Activated CD8-positive, alpha-beta T cell treated with anti-CD3 and anti-CD28 coated beads, Interleukin-2, amount 10 ng/mL, durations not matched to agents 7 days and 5 days (primary cell): ENCODE measurements at places on chromosomes 3 and 15. TPM values are rescaled to one million over a fixed set of nuclear protein-coding genes. Genes with fewer than 3 reads are reported as not detected.

GRCh38 chr3:156582532-156583183 is 27.7 kb upstream of the SSR3 start:
- H3K36me3 ChIP-seq, result no peaks in the 10 kb centered on the region
- H3K4me1 ChIP-seq, result peaks cover 9% of the 10 kb centered on the region
- H3K27me3 ChIP-seq, result peaks cover 5% of the 10 kb centered on the region
- H3K27ac ChIP-seq, result no peak overlapping the region

GRCh38 chr3:100865442-100865841 is 127.8 kb downstream of the ABI3BP start:
- H3K27me3 ChIP-seq, result peaks cover 9% of the 10 kb centered on the region
- H3K36me3 ChIP-seq, result no peaks in the 10 kb centered on the region
- H3K4me1 ChIP-seq, result no peaks in the 10 kb centered on the region
- H3K27ac ChIP-seq, result no peak overlapping the region
- no peak overlapping the region for H3K4me3 ChIP-seq

DNA sequence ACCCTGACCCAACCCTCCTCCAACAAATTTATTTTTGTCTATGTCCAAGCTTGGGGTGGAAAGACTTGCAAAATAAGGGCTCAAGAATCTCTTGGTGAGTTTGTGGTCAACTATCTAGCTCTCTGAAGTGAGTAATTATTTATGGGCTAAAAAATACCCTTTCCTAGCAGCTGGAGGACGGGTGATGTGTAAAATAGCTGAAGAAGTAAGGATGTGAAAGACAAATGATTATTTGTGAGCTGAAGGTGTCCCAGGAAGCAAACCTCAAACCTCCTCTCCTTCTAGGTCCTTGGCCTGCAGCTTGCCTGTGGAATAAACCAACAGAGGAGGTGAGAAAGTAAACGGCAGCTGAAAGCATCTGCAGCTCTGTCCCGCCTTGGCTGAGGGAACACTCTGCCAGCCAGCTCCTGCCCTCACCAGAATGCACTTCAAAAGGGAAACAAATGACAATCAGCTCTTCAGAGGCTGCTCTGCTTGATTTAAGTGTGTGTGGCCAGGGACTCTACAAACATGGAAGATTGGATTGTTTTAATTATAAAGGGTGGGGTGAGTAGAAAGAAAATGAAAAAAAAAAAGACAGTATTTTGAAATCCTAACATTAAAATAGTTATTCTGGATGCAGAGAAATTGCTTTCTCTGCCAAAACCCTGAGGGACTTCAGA is 60.3 kb downstream of the TM4SF4 start:
- DNase-seq, result no peak
- H3K27me3 ChIP-seq, result peaks cover 4% of the 10 kb centered on the region
- no peak overlapping the region for H3K27ac ChIP-seq
- no peak overlapping the region for H3K4me3 ChIP-seq
- peaks cover 7% of the 10 kb centered on the region for H3K4me1 ChIP-seq

- no peak overlapping the region for H3K4me3 ChIP-seq
- no peak overlapping the region for H3K27ac ChIP-seq
- no peaks in the 10 kb centered on the region for H3K36me3 ChIP-seq
- no peaks in the 10 kb centered on the region for H3K4me1 ChIP-seq
- H3K27me3 ChIP-seq, result peaks cover 2% of the 10 kb centered on the region
Measured at GRCh38 chr15:94700211-94700610, 468.9 kb downstream of the MCTP2 start.

DPP8 gene
- 44.6 TPM for total RNA-seq
